Mesenteric fat pad (tissue), 1 donor: ENCODE measurements at places on chromosomes 4 and X. TPM values are rescaled to one million over a fixed set of nuclear protein-coding genes. Genes with fewer than 3 reads are reported as not detected.

APLN gene
- 5.6 TPM for total RNA-seq

SORCS2 gene
- 1.9 TPM for total RNA-seq

CLGN gene
- not detected for total RNA-seq

ADGRG4 gene
- total RNA-seq, result 0.67 TPM

ERVMER34-1 gene
- not detected for total RNA-seq

PDCL2 gene
- not detected for total RNA-seq

SHOX gene
- total RNA-seq, result 0.10 TPM

SSX2 gene
- total RNA-seq, result not detected

GRCh38 chrX:1466232-1466661, 13.5 kb upstream of the ASMTL start:
- peak; percentile 62 for DNase-seq

GRCh38 chr4:78137532-78137931, 80.4 kb downstream of the FRAS1 start:
- DNase-seq, result no peak

DNA sequence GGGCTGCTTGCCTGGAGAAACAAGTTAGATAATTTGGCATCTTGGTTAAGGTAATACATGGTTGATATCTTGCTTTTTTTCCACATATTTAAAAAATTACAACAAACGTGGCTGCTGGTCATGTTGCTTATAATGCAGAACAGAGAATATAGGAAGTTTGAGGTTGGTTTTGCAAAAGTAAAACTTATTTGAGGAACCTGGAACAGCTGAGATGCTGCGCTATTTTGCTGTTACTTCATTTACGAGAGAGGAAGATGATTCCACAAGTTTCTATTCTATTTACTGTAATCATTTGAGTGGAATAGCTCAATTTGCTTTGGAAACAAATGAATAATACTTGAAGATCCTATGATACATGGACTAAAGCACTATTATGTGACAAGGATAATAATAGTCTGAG, 118.9 kb downstream of the TMA16 start:
- no peak for DNase-seq

GRCh38 chr4:187184508-187184907, 460.9 kb upstream of the FAT1 start:
- DNase-seq, result no peak

DNA sequence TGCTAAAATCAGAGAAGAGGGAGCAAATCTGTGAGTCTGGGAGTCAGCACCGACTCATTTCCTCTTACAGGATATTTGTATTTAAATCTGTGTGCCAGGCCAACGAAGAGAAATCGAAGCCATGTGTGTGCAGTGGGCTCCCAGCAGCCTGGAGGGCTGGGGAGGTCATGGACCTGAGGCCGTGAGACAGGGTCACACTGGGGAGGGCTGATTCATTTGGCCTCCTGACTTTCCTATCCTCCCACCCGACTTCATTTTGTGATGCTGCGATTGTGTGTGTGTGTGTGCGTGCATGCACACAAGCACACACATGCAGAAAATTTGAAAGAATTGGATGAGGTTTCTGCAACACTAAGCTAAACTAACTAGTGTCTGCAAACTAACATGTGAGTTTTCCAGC, 48.7 kb upstream of the STX18 start:
- no peak for DNase-seq

GRCh38 chr4:10670321-10670720, 14.2 kb downstream of the CLNK start:
- DNase-seq, result no peak

- DNase-seq, result no peak
Observed at GRCh38 chr4:54609310-54609709, 48.4 kb upstream of the KIT start.

DNA sequence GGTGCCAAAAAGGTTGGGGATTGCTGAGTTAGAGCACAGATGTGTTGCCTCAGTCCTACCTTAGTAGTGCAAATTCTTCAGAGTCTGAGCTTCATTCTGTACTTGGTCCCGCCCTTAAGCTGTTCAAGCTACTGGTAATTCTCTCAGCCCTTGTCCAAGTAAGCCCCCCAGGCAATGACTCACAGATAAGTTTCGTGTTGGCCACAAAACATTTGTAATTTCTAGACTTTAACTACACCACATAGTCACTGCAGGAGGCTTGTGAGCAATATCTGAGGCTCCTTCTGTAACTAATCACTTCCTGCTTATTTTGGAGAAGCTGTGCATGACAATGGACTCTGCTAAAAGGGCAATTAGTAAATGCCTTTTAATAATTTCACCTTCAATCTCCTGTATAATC, 1420.5 kb downstream of the PCDH7 start:
- DNase-seq, result no peak

- DNase-seq, result no peak
Observed at GRCh38 chrX:11407331-11408108, 114.3 kb downstream of the AMELX start.

- DNase-seq, result no peak
Observed at GRCh38 chrX:108419401-108419800, 18.8 kb downstream of the COL4A6 start.

- DNase-seq, result no peak
Observed at GRCh38 chr4:74632634-74633033, 161.7 kb downstream of the BTC start.

DNA sequence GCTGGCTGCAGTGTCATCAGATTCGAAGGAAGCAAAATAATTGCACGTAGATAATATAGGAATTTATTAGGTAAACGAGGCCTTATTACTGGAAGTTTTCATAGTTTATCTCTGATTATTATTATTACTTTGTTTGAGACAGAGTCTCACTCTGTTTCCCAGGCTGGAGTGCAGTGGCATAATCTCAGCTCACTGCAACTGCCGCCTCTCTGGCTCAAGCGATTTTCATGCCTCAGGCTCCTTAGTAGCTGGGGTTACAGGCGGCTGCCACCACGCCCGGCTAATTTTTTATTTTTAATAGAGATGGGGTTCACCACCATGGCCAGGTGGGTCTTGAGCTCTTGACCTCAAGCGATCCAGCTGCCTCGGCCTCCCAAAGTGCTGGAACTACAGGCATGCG, 12.5 kb downstream of the CLCN3 start:
- DNase-seq, result no peak

- DNase-seq, result no peak
Observed at GRCh38 chr4:37388681-37389365, 144.3 kb downstream of the NWD2 start.

DNA sequence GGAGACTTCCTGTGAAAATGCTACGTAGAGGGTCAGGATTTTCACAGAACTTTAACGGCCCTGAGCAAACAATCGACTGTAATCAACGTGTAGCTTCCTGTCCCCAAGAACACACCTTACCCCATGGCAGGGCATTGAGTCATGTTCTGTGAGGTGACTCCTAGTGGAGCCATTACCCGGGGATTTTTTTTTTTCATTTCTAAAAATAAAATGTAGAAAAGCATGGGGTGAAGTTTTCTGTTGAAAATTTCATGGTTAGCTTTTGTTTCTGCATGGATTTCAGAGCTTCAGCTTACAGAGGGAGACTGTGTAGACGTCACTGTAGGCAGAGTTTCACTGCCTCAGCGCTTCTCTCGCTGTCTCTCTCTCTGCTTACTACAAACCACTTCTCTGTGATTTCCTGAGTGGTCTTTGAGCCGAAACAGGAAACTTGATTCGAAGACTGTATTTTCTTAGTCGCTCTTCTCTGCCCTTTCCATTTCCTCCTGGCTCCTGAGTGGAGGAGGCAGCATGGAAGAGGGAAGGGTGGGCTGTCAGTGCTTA, 111.7 kb downstream of the NFKB1 start:
- DNase-seq, result no peak

DNA sequence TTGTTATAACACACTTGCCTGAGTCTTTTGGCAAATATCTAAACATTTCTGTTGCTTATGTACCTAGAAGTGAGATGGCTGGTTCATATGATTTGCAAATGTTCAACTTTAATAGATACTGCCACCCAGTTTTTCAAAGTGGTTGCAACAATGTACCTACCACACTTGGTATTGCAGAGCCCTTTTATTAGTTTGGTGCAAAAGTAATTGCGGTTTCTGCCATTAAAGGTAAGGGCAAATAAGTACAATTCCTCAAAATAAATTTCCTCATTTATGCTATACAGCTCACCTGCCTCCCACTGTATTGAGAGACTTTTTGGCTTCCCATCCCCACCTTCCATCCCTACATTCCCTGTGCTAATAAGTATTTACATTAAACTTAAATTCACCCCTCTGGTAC, 47.7 kb upstream of the COL25A1 start:
- no peak for DNase-seq

DNA sequence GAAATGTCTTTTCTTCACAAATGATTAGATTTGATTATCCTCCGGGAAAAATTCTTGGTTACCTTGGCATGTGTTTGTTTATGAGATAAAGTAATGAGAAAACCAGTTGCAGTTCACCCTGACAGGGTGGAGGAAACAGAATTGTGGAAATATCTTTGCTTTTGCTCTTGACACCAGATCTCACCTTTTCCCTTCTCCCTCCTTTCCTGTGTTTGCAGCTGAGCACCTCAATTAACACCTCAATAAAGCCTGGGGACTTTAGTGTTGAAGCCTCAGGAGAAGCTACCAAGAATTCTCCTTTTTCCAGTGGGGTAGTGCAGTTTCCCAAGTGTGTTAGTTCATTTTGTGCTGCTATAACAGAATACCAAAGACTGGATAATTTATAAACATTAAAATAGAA, 350.8 kb upstream of the IGFBP7 start:
- no peak for DNase-seq

- no peak for DNase-seq
Observed at GRCh38 chr4:123817025-123817688, 420.6 kb downstream of the SPRY1 start.

GRCh38 chr4:581753-582361, 5.8 kb upstream of the TMEM271 start:
- DNase-seq, result peak; percentile 1

DNA sequence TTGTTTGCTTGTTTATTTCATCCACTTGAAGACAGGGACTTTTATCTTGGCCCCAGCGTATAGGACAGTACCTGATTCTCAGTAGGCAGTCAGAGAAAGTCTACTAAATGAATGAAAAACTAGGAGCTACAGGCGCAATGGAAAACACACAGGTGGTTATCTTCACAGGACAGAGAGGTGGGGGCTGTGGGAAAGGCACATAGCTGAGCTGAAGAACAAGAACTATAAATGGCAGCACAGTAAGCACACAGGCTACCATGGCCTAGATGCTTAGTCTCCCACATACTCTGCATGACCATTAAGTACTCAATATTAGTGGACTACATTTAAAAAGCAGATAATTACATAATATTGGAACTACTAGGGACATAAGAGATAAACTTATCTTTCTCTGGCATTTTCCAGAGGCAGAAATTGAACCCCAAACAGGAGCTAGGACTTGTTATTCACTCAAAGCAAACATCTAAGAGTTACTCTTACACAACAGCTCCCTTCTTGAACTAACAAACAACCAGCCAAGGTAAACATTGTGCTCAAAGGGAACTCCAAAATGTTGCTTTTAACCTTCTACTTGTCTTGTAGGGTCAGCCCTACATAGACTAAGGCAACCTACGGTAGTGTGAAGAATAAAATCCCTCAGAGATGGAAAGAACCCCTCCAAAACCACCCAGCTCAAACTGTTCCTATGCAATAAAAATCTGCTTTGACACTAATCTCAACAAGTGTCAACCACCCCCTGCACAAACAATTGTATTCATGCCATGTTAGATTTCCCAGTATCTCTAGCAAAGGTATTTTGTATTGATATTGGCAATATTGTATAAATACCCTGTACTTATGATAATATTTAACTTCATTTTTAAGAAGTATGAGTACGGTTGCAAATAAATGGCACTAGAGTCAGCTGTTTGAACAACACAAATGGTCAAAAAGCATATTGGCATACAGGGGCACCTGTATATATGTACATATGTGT, 593.6 kb downstream of the KLHL13 start:
- no peak for DNase-seq

DNA sequence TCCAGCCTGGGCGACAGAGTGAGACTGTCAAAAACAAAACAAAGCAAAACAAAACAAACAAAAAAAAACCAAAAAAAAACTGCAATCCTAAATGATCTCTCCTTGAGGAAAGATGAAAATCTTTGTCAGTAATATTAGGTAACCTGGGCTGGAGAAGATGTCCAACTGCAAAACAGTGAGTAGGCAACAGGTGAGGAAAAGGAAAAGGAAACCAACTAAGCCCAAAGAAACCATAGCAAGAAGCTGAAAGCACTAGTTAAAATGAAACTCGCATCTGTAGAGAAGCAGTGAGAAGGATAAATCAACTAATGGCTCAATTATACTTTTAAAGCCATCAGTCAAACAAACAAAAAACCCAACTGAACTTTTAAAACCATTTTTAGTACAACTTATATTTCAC, 54.2 kb downstream of the ENOX2 start:
- no peak for DNase-seq

GRCh38 chrX:5681159-5681558, 547.5 kb downstream of the NLGN4X start:
- no peak for DNase-seq

- no peak for DNase-seq
Observed at GRCh38 chr4:189069772-189070171, 870.9 kb upstream of the FRG1 start.

- no peak for DNase-seq
Observed at GRCh38 chr4:184300816-184301215, 83.1 kb upstream of the ENPP6 start.

- DNase-seq, result no peak
Observed at GRCh38 chr4:6886886-6887285, 22.7 kb upstream of the TBC1D14 start.

GRCh38 chrX:70013466-70014381, 36.0 kb downstream of the AWAT2 start:
- DNase-seq, result no peak

DNA sequence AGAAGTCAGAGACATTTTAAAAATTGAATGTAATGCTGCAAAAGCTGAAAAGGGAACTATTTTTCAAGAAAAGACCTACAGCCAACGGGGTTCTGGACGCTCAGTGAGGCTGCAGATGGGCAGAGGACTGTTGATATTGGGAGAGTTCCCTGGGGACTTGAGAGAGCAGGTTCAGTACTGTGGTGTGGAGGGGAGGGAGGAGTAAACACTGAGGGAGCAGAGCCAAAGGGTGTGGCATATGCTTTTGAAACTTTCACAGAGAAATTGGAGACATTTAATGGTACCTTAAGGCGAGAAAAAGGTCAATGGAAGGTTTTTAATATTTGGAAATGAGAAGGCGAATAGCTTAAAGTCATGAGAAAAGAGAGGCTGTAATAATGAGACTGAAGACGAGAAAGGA, 62.2 kb upstream of the GPM6A start:
- DNase-seq, result no peak

DNA sequence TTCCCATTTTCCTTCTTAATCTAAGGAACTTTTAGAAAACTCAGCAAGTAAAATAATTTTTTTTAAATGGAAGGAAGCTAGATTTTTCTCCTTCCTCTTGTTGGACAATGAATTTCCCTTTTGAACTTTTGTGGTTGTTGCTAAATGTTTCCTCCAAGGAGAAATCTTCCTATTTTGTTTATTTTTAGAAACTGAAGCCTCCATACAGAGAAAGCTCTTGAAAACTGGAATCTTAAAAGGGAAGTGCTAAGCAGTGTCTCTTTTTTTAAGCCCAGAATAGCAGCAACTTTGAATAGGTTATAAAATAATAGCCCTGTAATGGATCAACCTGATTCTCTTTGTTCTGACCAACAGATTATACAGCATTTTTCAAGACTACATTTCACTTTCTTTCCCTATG, 15.1 kb upstream of the DCLK2 start:
- no peak for DNase-seq
